ENCODE measurements at places on chromosomes 12 and 14.

DNA sequence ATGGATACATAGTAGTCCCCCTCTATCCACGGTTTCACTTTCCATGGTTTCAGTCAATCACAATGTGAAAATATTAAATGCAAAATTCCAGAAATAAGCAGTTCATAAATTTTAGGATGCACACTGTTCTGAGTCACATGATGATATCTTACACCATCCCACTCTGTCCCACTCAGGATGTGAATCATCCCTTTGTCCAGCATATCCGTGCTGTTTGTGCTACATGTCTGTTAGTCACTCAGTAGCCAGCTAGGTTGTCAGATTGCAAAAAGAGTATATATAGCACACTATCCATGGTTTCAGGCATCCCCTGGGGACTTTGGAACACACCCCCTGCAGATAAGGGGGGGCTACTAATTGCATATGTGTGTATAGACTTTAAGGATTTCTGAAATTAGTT is 8.1 kb upstream of the NAA30 start:
- DNase-seq, result no peak

GRCh38 chr12:53325511-53326061 is 4.2 kb upstream of the AAAS start:
- DNase-seq, result no peak

GRCh38 chr14:76541594-76542219 is 165.8 kb downstream of the ESRRB start:
- DNase-seq, result no peak

DNA sequence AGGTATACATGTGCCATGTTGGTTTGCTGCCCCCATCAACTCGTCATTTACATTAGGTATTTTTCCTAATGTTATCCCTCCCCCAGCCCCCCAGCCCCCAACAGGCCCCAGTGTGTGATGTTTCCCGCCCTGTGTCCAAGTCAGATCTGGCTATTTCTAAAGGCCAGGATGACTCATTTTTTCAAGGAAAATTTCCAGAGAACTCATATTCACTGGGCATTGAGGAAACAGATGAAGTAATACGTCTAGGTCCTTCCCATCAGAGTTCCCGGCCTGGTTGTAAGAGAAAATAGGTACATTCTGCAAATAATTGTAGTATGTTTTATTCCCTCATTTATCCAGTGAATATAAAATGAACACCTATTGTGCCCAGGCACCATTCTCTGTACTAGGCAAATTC is 345.2 kb downstream of the BCL11B start:
- DNase-seq, result no peak

DNA sequence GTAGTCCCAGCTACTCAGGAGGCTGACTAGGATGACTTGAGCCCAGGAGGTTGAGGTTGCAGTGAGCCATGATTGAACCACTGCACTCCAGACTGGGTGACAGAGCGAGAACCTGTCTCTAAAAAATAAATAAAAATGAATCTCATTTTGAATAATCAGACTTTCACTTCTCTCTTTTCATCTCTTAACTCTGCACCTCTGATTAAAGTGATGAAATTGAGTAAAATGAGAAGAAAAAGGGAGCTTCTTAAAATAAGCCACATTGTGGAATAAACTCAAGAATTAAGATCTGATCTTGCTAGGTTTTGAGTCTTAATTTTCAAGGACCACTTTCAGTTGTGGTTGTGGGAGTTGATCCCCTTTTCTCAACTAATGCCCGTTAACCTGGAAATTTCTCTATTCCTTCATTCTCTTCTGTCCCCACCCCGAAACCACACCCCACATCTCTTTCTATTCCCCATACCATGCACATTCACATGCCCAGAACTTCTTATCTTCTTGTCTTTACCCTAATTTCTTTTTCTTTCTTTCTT is 70.9 kb upstream of the ETV6 start:
- no peak for DNase-seq

DNA sequence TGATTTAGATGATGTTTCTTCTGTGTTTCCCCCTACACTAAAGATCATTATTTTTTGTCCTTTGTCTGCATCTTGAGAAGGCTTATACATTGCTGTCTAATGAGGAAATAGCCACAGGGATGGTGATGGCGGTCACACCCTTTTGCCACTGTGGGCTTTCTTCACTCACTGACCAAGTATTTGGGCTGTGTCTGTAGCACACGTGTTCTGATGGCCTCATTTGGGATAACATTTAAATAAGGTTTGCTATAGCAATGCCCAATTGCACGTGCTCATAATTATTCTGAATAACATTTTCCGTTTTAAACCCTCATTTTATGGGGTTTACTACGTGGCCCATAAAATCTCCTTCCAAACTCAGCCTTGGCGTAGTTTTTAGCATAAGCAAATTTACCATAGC is 230.3 kb upstream of the PRICKLE1 start:
- DNase-seq, result no peak

DNA sequence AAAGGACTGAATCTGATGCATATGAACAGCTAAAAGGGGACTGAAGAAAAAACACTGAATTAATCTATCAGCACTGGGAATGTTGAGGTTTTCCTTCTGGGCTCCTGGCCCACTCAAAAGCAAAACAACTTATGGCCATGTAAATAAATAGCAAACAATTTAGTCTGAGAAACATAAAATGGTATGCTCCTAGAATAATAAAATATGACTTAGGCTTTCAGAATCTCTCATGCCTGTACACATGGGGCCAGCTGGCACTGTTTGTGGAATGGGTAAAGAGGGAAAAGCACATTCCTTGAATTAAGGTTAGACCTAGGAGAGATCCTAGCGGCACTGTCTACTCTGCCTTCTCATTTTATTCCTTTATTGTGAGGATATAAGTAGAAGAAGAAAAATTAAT is 6.2 kb downstream of the KLHDC2 start:
- no peak for DNase-seq

- no peak for DNase-seq
Observed at GRCh38 chr14:68293404-68293803, 473.8 kb downstream of the RAD51B start.

DNA sequence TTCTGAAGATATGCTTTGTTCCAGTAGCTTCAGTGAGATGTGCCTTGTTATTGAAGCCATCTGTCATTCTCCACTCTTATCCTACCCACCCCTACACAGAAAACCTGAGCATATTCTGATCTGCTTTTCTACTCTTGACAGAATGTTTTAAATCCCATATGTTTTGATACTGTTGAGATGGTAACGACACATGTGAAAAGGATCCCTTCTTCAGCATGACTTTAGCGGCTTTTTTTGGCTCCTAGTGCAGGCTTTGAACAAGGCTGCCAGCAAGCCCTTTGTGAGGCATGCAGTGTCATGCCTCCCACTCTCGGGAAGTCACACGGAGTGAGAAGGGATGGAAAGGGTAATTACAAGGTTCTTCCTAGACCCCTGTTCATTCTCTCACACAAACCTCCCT is 228.8 kb upstream of the RGS6 start:
- no peak for DNase-seq

DNA sequence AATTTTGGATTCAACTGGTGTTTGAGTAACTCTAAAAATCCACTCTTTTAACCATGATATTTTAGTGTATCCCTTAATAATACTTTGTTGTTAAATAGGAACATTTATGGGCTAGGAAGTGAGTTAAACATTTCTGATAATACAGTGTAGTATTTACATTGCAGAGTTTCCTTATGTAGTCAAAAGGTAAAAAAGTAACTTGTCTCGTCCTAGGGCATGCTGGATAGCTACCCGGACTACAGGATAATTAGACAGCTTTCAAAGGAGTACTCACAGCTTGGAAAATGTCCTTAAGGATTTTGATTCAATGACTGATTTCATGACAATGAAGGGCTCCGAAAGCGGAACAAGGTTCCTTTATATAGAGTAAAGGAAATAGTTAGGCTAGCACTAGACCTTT is 14.5 kb upstream of the KITLG start:
- DNase-seq, result no peak

- no peak for DNase-seq
Observed at GRCh38 chr12:5780536-5780935, 164.5 kb downstream of the ANO2 start.

- DNase-seq, result no peak
Observed at GRCh38 chr14:103142721-103143302, 19.6 kb downstream of the TNFAIP2 start.

GRCh38 chr12:65728455-65728847 is 95.8 kb upstream of the HMGA2 start:
- no peak for DNase-seq
